ENCODE measurements at places on chromosomes 7 and 10.

DNA sequence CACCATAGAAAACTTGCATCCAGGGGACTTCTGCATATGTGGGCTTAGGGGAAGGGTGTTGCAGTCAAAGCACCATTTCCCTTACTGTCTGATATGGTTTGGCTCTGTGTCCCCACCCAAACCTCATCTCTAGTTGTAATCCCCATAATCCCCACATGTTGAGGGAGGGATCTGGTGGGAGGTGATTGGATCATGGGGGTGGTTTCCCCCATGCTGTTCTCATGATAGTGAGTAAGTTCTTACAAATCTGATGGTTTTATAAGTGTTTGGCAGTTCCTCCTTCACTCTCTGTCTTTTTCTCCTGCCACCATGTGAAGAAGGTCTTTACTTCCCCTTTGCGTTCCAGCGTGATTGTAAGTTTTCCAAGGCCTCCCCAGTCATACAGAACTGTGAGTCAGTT lies 177.4 kb downstream of the ADK start:
- DNase-seq = no peak

- no peak for DNase-seq
Measured at GRCh38 chr10:74652664-74653063, 173.7 kb upstream of the KAT6B start.

DNA sequence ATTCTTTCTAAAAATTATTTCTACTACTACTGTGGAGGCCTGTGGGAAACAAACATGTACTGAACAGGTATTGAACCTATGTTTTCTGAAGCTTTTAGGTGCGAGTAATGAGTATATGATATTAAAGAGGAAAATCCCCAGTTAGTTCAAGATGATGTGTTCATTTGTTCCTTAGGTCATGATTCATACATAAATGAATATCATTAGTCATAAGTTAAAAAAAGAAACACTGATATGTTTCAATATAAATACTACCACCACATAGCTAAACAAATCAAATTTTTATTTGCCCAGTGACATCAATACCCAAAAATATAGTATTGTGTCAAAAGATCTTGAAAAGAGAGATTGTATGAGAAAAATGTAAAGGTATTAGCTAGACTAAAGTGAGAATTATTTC lies 210.7 kb upstream of the GNAI1 start:
- DNase-seq = no peak

DNA sequence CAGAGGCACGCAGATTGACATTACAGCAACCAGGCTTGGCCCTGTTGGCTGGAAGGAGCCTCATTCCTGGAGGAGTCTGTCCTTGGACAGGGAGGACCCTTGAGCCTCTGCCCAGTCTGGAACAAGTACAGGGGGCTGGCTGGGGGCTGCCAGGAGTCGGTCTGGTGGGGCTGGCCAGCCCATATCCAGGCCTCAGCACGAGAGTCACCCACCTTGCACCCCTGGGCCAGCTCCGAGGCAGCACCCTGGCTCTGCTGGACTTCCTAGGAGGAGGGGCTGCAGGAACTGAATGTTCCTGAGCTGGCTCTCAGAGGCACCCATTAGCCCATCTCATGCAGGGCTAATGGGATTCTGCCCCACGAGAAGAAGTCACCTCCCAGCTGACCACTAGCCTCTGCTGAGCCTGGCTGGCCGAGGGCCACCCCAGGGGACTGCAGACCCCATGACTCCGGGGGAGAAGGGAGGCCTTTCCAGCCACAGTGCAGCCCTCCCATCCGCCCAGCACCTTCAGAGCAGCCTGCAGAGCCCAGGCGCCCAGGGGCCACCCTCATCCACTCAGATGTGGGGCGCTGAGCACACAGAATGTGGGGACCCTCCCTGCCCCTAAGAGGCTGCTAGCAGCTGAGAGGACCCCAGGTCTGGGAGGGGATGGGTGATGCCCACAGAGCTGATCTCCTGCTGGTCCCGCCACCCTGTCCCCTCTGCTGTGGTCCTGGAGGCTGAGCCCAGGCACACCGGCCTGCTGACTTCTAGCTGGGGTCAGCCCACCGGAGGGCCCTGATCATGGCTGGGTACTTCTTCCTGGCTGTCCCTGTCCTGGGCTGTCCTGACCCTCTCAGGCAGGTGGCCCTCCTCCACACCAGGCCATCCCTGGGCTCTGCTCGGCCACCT lies 14.8 kb upstream of the INPP5A start:
- DNase-seq = no peak

DNA sequence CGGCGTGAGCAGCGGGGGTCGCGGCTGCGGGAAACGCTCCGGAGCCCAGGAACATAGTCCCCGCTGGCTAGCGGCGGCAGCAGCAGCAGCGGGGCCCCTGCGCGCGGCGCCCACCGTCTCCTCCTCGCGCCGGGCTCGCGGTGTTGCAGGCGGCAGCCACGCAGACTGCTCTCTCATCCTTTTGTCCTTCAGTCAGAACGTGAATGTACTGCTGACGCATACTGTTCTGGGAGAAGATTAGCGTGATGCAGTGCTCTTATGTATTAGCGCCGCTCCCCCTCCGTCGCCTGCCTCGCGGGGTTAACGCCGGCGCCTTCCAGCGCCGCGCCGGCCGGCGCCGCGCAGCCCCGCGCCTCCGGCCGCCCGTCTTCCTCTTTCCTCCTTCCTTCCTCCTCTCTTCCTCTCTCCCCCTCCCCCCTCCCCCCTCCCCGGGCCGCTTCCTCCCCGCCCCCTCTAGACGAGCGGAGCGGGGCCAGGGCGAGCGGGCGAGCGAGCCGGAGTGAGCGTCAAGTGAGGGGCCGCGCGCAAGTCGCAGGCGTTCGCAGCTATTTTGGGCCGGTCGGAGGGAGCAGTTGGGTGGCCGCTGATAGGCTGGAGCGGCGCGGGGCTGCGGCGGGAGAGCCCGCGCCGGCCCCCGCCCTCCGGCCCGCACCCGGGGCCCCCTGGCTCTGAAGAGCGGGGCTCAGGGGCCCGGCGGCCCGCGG lies 816 bp upstream of the LRRC4 start:
- DNase-seq = peak; percentile 21

- DNase-seq = no peak
Measured at GRCh38 chr7:82250598-82250997, 193.0 kb downstream of the CACNA2D1 start.

- DNase-seq = no peak
Measured at GRCh38 chr10:88386821-88387773, 196.0 kb downstream of the RNLS start.

DNA sequence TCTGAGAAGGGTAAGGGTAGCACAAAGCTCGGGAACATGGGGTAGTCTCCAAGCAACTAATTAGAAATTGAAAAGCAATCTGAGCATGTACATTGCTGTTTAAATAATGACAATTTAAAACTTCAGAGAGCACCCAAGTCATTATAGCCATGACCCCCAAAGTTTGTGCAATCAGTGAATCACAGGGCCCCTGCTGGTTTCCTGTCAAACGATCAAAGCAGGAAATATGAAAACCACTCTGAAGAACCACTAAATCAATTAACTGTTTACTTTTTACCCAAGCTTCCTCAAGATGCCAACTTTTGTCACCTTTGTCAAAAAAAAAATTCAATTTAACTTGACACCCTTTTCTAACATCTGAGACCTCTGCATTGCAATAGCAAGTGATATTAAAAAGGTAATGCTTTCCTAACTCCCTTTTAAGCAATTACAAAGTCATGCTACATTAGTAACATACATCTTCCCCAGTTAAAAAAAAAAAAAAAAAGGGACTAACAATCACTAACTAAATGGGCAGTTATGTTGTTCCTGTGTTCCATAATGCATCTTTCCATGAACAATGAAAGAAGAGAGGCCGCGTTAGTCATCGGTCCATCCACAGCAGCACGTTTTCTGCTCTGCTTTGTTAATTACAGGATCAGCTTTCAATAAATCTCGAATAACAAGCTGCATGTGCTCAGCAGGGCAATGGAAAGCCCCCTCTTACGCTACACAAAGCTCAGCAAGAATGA lies 80.6 kb downstream of the ETV1 start:
- no peak for DNase-seq

- DNase-seq = no peak
Measured at GRCh38 chr10:43188702-43189101, 50.5 kb downstream of the CSGALNACT2 start.

- no peak for DNase-seq
Measured at GRCh38 chr10:42958142-42958868, 118.6 kb upstream of the RET start.

DNA sequence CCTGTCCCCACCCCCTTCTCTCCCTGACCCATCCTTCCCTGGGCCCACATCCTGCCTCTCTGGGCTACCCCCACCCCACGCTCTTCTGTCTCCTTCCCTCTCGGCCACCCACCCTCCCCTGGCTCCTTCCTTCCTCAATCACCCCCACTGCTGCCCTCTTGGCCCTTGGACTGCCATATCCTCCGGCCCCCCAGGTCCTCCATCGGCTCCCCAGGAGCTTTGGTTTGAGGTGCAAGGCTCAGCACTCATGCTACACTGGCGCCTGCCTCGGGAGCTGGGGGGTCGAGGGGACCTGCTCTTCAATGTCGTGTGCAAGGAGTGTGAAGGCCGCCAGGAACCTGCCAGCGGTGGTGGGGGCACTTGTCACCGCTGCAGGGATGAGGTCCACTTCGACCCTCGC lies 10.9 kb downstream of the EPHB6 start:
- DNase-seq = no peak

DNA sequence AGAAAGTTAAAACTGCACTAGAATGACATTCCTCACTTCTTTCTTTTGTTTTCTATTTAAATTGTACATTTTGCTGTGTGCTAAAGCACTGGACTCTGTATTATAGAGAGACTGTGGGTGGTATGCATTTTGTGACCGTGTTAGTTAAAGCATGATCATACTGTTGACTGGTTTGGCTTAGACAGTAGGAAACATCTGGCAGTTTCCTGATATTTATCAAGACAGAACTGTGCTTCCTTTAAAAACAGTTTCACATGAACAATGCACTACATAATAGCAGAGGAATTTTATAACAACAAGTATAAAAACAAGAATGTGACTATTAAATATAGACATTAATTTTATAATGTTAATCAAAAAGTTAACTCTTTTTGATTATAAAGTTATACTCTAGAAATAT lies 23.1 kb downstream of the GNG11 start:
- DNase-seq = no peak

- DNase-seq = no peak
Measured at GRCh38 chr10:133353202-133353959, 4.4 kb downstream of the FUOM start.

GRCh38 chr10:72464438-72464837 lies 109.7 kb upstream of the DNAJB12 start:
- no peak for DNase-seq

GRCh38 chr7:104980841-104981671 lies 32.9 kb upstream of the KMT2E start:
- DNase-seq = no peak

DNA sequence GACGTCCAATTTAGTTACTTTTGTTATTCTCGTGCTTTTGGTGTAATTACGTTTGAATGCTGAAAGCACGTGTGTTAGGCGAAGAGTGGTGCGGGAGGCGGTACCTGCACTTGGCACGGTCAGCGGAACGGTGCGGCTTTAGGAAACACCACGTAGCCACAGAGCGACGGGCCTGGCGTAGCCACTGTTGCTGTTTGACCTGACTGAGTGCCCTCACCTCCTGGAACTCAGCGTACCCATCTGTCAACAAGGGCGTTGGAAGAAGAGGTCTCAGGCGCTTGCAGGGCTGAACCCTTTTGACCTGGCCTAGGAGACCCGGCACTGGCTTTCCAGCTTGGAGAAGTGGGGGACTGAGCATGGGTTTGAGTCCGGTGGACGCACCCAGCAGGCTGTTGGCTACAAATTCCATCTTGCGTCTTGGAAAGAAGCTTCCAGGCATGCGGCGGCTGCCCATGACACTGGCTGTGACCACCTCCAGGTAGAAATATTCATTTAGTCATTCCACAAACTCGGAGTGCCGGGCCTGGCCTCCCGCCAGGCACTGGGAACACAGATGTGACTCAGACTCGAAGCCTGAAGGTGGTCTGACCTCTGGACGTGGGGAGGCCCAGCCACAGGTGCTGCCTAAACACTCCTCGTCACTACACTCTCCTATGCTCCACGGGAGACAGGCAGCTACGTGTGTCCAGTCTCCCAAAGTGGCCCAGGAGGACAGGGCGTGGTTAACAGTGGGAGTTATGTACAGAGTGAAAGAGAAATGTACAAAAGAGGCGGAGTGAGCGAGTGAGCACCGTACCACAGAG lies 22.2 kb downstream of the FAM20C start:
- no peak for DNase-seq

- DNase-seq = no peak
Measured at GRCh38 chr7:21550076-21550475, 7.2 kb downstream of the DNAH11 start.

- no peak for DNase-seq
Measured at GRCh38 chr10:132418527-132419416, 21.8 kb downstream of the PWWP2B start.

- DNase-seq = no peak
Measured at GRCh38 chr7:67021260-67021659, 24.6 kb downstream of the TYW1 start.

DNA sequence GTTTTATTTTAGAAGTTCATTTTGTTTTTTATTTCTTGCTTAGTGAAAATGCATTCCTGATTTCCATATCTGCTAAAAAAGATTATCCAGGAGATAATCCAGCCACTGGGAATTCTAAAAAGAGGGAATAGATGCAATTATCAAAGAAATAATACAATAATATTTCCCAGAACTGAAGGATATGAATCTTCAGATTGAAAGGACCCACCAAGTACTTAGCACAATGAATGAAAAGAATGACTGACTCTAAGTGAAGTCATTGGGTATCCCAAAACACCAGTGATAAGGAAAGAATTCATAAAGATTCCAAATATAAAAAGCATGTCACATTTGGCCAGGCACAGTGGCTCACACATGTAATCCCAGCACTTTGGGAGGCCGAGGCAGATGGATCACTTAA lies 79.3 kb downstream of the REEP3 start:
- no peak for DNase-seq

GRCh38 chr7:133807624-133808492 lies 319.3 kb upstream of the LRGUK start:
- DNase-seq = no peak

GRCh38 chr10:35684586-35684985 lies 42.5 kb upstream of the FZD8 start:
- DNase-seq = no peak

DNA sequence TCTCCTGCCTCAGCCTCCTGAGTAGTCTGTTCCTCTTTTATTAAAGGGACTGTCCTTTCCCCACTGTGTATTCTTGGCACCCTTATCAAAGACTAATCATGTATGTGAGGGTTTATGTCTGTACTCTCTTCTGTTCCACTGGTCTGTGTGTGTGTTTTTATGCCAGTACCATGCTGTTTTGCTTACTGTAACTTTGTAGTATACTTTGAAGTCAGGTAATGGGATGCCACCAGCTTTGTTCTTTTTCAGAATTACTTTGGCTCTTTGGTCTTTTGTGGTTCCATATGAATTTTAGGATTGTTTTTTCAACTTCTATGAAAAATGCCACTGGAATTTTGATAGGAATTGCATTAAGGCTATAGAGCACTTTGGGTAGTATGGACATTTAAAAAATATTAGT lies 14.1 kb upstream of the AMZ1 start:
- DNase-seq = no peak

DNA sequence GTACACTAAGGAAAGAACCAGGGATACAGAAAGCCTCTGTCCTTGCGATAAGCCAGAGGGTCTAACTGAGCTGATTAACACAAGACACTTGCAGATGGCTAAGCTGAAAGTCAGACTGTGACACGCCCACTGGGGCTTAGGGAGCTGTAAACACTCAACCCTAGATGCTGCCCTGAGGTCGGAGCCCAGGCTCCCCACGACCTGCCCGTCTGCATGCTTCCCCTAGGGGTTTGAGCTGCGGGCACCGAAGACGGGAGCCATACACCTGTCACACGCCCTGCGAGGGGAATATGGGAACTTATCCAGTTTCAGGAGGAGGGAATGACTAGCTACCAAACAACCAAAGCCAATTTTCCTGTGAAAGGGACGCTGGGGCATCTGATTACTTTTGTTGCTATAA lies 96.0 kb downstream of the HTR5A start:
- no peak for DNase-seq
